ENCODE measurements at places on chromosomes 16 and 17. TPM values are rescaled to one million over a fixed set of nuclear protein-coding genes. Genes with fewer than 3 reads are reported as not detected.

Gene MRPL45
- total RNA-seq, result 60.6 TPM

Gene RHOT1
- 26.0 TPM for total RNA-seq

Gene CCL8
- total RNA-seq, result not detected

Gene OMG
- total RNA-seq, result not detected

Gene TEDC2
- total RNA-seq, result 23.5 TPM

Gene PDE6G
- total RNA-seq, result 1.5 TPM

Gene C17orf67
- 1.3 TPM for total RNA-seq

Gene NHLRC4
- total RNA-seq, result 0.25 TPM

Gene GP1BA
- total RNA-seq, result not detected

Gene ADAP2
- 2.5 TPM for total RNA-seq

Gene TGFB1I1
- total RNA-seq, result 47.7 TPM

Gene TBC1D3
- not detected for total RNA-seq

Gene SLC2A4
- total RNA-seq, result 0.24 TPM

Gene RDM1
- total RNA-seq, result 2.2 TPM

Gene TERB1
- total RNA-seq, result not detected

Gene WNT9B
- not detected for total RNA-seq

Gene PPP1R1B
- not detected for total RNA-seq

Gene TNFRSF13B
- total RNA-seq, result not detected

Gene RSKR
- total RNA-seq, result 4.3 TPM

Gene SLFN13
- 4.2 TPM for total RNA-seq

Gene KRT36
- total RNA-seq, result not detected

Gene ANKRD40
- total RNA-seq, result 49.4 TPM

Gene TEX14
- 0.06 TPM for total RNA-seq

Gene SKAP1
- total RNA-seq, result not detected

Gene C1QL1
- total RNA-seq, result 33.0 TPM

Gene MYO1C
- 135 TPM for total RNA-seq

Gene SEPTIN12
- not detected for total RNA-seq

Gene CPHXL2
- total RNA-seq, result not detected

Gene SRCIN1
- 2.9 TPM for total RNA-seq

All from A549 treated with RU486 at 1 μM for 4 hours (cell line).